ENCODE measurements at places on chromosomes 5 and 9. TPM values are rescaled to one million over a fixed set of nuclear protein-coding genes. Genes with fewer than 3 reads are reported as not detected.

RNF44 gene
- total RNA-seq, result 93.0 TPM

- DNase-seq, result no peak
These were observed 64.3 kb upstream of the LMX1B start for GRCh38 chr9:126549246-126550006.

- no peak for DNase-seq
These were observed 48.3 kb upstream of the IRX4 start for GRCh38 chr5:1930880-1931603.

DNA sequence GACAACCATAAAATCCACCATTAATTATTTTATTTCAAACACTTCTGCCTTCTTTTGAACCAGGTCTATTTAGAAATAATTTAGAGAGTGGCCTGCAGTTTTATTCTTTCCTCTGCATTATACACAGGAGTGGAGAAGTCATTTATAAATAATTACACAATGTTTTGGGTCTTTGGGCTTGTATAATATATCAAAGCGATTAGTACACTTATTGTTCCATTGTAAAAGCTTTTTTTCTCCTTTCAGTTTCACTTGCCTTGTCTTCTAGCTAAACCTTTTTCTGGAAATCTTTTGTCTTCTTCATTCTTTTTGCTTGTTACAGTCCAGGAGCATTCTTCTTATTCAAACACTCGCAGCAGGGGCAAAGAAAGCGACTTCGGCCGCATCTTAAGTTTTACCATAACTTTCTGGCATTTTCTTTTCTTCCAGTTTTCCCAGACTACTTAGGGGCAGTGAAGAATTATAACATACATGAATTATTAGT is 7.3 kb upstream of the NEUROG1 start:
- DNase-seq, result no peak

GRCh38 chr5:10339958-10340357 is 13.5 kb upstream of the MARCHF6 start:
- no peak for DNase-seq

DNA sequence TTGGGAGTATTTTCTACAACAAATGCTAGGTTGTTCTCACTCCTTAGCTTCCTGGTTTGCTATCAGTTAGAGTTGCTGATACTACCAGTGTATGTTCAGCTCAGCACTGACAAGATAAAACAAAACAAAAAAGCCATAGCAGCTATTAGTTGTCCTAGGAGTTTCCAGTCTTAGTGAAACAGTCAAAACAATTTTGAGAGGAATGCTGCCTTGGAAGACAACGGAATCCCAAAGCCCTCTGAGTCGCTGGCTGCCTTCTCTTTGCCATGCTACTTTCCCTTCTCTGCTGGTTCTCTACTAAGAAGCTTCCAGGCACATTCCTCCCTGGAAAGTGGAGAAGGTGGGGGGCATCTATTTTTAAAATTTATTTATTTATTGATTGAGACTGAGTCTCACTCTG is 5.4 kb upstream of the CREBRF start:
- DNase-seq, result no peak

Data from activated T-cell treated with anti-CD3 and anti-CD28 coated beads, Interleukin-2, amount 50 U/mL, for 72 hours (primary cell).